Suppressor macrophage (primary cell): ENCODE measurements at places on chromosomes 12 and 14.

DNA sequence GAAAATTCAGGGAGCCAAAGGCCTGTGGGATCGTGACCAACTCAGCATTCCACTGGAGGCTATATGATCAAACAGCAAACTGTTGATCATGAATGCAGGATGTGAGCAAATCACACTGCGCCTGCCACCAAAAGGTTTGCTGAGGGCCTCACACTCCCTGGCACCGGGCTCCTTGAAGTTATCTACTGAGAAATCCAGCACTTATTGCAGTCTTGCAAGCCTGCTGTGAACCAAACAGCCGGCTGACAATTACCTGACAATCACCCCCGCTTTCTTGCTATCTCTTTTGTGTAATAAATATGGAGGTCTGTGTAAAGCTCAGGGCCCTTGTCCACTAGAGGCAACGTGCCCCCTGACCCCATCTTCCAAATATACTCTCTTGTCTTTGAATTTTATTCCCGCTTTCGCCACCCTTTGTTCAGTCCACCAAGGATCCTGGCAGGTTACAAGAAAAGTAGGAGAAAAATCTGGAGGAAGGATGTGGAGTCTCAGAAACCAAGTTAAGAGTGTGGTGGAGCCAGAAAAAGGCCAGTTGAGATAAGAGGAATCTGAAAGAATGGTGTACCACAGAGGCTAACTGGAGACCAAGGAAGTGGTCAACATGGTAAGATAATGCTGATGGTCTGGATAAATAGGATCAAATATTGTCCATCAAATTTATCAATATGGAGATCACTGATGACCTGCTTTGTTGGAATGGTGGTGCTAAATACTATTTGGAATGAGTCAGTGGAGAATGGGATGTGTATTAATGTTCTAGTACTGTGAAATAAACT is 229.2 kb downstream of the ALX1 start:
- no peak for DNase-seq

DNA sequence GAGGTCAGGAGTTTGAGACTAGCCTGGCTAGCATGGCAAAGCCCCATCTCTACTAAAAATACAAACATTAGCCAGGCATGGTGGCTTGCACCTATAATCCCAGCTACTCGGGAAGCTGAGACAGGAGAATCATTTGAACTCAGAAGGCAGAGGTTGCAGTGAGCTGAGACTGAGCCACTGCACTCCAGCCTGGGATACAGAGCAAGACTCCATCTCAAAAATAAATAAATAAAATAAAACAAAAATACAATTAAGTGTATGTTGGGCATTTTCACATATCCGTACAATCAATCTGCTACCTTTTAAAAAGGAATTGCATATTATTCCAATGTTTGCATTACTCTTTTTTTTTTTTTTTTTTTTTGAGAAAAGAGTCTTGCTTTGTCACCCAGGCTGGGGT is 47.7 kb upstream of the HECTD1 start:
- DNase-seq: no peak

GRCh38 chr12:31922341-31923062 is 36.7 kb upstream of the RESF1 start:
- no peak for DNase-seq

- DNase-seq: no peak
Observed at GRCh38 chr12:68675101-68675842, 11.5 kb upstream of the NUP107 start.

DNA sequence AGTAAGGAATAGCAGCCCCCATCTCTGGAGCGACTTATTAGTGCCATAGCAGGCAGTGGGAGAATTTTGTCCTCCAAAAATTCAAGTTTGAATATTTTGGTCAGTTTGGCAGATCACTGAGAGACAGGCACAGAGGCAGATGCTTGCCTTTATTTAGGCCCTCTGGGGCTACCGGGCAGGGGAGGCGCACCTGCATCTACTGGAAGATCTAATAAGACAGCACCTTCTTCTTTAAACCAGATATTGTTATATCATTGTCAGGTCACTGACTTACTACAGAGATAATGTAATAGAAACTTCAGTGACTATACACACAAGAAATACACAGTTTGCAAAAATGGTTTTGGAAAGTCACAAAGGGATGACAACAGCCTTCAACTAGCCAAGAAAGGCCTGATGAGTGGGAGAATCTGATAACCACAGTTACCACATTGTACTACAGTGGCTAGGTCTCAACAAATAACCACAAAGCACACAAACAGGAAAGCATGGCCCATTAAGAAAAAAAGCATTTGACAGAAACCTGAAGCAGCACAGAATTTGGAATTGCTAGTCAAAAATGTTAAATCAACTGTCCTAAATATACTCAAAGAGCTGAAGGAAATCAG is 56.8 kb downstream of the CDK17 start:
- DNase-seq: peak; percentile 60

DNA sequence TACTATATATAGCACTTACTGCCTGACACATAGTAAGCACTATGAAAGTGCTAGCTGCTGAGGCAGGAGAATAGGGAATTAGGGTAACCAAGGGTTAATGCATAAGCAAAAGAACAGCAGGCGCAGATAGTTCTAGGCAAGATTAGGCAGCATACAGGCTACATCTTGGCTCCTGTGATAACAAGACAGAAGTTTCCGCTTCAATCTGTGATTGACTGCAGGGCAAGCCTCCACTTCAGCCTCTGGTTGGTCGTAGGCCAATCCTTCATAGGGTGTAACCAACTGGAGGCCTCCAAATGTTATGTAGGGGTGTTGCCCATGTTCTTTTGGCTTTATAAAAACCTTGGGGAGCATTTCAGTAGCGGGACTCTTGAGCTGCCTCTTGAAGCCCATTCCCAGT is 46.9 kb downstream of the KLHL28 start:
- no peak for DNase-seq

DNA sequence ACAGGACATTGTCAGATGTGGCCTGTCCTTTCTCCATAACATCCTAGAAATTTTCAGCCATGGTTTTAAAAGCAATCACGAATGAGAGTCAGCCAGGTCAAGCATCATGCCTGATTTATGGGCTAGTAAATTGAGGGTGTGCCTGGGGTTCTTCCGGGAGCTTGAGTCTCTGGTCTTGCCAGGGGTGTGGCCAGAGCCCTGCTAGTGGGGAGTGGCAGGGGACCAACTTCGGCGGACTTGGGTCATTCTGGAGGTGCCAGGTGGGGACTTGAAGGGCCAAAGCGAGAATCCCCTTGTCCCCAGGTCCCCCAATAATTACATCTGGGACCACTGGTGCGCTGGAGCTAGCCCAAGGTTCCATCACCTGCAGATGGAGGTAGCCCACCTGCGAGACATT is 5.7 kb downstream of the OTUB2 start:
- no peak for DNase-seq

GRCh38 chr14:69002069-69002468 is 23.0 kb upstream of the ACTN1 start:
- DNase-seq: no peak

GRCh38 chr14:51059032-51059431 is 35.9 kb downstream of the TRIM9 start:
- no peak for DNase-seq

- no peak for DNase-seq
Observed at GRCh38 chr12:10354502-10354901, 35.3 kb downstream of the KLRK1 start.

DNA sequence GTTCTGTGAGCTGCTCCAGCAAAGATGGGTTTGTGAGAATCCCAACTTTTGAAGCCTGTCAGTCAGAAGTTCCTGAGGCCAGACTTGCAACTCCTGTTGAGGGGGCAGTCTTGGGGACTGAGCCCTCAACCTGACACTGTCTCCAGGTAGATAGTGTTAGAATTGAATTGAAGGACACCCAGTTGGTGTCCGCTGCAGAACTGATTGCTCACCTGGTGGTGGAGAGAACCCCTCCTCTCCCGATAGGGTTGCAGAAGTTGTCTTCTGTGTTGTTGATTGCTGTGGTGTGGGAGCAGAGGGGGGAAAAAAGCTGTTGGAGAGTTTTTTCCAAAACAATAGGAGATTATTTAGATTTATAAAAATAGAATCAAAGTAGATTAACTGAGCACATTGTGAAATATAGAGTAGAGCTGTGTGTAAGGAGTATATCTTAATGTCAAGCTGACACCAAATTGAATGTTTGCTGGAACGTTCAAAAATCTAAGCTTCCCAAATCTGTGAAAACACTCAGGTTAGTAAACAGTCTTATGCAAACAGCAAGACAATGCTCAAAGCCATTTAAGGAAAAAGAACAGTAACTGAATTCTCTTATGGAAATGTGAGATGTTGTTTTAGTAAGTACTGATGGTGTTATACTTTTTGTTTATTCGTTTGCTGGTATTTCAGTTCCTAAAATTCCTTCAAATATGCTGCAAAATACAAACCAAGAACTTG is 18.6 kb downstream of the HIF1A start:
- DNase-seq: no peak

DNA sequence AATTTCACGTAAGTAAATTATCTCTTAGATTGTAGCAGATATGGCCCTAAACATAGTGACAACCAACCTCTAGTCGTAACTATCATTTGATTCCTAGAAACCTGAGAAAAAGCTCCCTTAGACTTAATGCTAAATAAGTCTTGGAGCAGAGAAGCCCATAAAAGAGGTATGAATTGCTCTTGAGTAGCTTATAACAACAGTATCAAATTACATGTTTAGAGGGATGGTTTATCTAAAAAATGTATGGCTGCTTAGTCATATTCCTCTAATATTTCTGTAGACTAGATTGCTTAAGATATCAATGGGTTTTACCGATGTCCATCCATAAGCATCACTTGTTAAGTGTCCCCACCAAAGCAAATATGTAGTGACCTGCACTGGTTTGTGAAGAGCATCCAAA is 259.7 kb downstream of the NELL2 start:
- DNase-seq: no peak

DNA sequence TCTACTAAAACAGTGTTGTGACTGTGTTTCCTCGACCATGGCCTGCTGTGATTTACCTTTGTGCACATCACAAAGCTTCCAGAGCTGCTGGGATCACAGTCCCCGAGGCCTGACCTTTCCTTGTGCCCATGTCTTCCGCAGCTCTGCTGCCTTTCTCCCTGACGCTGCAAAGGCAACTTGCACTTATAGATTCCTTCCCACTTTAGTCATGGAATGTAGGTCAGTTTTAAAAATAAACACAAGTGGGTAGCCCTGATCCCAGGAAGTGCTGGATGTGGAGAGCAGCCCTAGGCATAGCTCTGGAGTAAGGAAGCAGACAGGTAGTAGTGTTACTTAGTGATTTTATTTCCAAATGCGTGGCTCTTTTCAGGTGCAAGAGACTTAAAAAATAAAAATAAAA is 825.7 kb downstream of the AACS start:
- no peak for DNase-seq

DNA sequence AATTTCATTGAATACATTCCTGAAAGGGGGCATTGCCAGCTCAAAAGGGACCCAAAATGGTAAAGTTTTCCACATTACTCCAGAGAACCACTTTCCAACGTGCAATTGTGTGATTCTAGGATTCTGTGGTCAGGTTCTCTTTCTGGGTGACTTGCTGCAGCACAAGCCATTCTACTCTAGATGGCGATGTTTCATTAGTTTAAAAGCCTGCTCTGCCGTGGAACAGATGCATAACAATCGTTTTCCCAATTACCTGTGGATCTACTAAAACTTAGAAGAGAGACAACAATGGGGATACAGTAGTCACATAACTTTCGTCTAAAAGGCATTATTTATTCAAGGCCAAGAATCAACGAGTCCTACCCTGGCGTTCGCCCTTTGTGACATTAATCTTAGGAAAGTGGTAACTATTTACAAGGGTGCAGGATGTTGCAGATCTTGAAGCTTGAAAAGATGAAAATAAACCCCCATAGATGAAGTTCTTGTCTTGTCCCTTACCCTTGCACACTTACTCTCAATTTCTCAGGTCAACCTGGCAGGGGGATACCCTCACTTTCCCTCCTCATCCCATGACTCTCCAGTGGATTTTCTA is 400.9 kb downstream of the SNAPC1 start:
- DNase-seq: peak; percentile 42

GRCh38 chr12:7023114-7023513 is 4.8 kb upstream of the LPCAT3 start:
- no peak for DNase-seq

DNA sequence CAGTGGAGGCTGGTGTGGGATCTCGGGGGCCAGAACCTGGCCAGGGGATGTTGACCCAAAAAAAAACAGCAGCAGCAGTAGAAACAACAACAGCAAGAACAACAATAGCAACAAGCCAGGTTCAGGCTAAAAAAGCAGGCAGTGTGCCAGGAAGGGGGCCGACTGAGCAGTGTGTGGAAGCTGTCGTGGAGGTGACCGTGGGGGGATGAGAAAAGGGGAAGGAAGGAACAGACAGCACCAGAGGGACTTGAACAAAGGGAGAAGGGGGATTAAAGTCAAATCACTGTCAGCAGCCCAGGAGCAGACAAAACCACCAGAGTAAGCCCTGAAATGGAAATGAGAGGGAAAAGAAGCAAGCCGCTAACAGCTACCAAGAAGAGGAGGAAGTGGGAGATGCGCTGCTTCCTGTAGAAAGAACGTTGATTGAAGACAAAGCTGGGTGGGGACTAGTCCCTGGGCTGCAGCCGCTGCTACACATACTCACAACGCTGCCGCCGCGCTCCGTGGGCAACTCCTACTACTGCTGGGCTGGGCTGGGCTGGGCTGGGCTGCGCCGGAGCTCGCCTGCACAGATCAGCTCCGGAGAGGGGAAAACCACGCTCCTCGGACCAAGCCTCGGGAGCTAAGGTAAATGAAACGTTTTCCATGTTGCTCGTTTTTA is at the start of gene GNG2:
Gene GNG2, plus strand, starts transcription at position 449 of the 661 bp plus-strand sequence. CDS start 90,067 bp downstream, outside the sequence.
- DNase-seq: peak; percentile 87

DNA sequence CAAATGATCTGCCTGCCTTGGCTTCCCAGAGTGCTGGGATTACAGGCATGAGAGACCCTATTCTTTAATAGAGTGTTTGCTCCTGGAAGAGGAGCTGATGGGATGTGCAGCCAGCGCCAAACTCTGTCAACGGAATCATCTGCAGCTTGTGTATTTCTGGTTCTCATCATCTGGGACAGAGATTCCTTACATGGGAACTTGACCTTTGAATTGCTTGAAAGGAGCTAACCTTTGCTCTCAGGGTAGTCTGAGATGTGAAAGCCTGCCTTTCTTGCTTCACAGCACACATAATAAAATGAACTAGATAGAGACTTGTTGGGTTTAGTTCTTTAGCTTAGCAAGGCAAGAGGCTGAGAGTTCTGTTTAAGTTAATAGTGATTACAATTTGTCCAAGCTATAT is 120.0 kb downstream of the OTOGL start:
- DNase-seq: no peak

DNA sequence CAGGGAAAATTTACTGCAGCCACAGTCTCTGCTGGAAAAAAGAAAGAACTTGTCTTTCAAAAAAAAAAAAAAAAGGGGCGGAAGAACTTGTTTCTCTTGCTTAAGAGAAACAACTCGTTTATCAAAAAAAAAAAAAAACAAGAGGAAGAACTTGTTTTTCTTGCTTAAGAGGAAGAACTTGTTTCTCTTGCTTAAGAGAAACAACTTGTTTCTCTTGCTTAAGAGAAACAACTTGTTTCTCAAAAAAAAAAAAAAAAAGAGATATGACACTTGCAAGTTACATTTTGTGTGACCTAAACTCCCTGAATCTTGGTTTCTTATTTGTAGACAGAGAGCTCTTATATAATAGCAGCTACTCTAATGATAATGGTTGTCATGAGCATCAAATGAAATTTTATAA is 44.7 kb upstream of the USP15 start:
- DNase-seq: peak; percentile 16
